SK-N-DZ (cell line): ENCODE measurements at places on chromosomes 11 and 22.

GRCh38 chr22:30843245-30843644 lies 125.3 kb downstream of the MORC2 start:
- no peak for DNase-seq

- no peak for DNase-seq
Observed at GRCh38 chr11:66692446-66692845, 14.8 kb upstream of the RBM4B start.

- DNase-seq, result no peak
Observed at GRCh38 chr11:70483917-70484316, 85.6 kb downstream of the CTTN start.

DNA sequence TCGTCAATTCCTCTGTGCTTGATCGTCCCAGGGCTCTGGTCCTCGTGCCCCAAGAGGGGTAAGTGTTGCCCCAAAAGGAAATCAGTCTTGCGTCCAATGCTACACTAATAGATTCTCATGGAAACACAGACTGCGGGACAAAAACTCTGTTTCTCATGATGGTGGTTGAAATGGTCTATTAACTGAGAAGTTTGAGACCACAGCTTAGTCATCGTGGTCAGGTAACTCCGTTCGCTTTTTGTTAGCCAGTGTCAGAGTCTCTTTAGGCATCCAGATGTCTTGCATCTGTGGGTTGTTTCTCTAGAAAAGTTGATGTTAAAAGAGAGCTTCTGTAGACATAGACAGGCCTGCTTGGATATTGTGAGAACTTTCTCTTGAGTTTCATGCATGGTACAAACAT lies 104.6 kb upstream of the SORL1-AS1 start:
- no peak for DNase-seq

GRCh38 chr22:25366408-25366807 lies 147.0 kb downstream of the CRYBB2 start:
- DNase-seq, result no peak

DNA sequence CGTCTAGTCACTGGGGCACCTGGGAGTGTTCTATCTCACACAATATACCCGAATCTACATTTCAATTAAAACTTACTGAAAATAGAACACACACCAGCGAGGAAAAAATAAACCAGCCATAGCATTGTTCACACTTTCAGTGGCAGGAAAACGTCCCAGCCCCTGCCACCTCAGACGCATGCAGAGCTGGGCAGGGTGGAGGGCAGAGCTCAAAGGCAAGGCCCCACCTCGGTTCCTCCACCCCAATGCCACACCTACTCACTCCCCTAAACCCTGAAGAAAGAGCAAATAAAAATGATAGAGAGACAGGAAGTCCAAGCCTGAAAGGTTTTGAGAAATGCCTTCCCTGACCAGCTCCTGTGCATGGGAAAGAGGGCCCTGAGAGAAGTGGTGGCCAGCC lies 14.8 kb downstream of the B3GNT6 start:
- DNase-seq, result no peak

GRCh38 chr22:27445881-27446280 lies 355.7 kb downstream of the MN1 start:
- no peak for DNase-seq

DNA sequence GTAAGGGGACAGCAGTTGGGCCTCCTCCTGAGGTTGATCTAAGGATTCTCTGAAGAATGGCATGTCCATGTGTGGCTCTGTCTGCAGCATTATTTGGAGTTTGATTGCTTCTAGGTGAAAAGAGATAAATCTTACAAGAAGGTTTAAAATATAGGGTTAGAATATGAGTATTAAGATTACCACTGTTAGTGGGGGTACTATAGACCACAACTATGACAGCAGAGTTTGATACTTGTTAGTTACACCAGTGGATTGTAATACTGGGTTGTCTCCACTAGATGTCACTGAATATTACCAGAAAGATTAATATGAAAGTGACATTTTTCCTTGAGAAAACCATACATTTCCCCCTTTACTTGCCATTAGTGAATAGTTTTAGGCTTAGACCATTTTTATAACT lies 47.9 kb downstream of the ZNF280B start:
- DNase-seq, result peak; percentile 29

- no peak for DNase-seq
Observed at GRCh38 chr11:45828996-45829395, 18.3 kb upstream of the CRY2 start.

DNA sequence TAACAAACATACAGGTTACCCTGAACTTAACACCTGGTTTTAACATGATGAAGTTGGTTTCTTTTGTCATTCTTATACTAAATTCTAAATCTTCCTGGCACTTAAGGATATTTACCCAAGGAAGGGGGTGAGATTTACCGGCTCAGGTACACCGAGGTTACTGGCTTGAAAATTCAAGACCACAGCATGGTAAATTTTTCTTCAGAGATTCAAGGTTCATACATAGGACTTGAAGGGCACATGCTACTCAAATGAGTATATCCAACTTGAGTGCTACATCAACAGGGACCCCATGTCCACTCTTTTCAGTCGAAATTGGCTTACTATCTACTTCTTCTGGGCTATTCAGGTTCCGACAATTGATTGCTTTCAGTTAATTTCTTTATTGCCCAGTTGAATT lies 12.7 kb downstream of the SERPING1 start:
- DNase-seq, result no peak

- DNase-seq, result no peak
Observed at GRCh38 chr11:130391711-130392110, 36.7 kb downstream of the ADAMTS8 start.

DNA sequence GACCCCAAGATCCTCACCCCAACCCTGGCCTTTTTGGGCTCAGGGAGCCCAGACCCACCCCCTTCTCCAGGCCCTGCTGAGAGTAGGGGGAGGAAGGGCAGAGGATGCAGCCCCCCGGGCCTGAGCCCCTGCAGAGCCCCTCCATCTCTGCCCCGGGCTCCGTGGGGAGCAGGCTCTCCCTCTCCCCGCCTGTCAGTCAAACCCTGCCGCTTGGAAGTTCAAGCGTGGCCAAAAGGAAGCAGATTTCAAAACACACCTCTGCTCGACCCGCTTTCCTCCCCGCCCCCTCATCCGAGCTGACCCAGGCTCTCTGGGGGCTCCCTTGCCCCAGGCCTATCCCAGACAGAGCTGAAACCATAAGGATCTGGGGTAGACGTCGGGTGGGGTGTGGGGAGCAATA lies 39.0 kb upstream of the CD82 start:
- no peak for DNase-seq

DNA sequence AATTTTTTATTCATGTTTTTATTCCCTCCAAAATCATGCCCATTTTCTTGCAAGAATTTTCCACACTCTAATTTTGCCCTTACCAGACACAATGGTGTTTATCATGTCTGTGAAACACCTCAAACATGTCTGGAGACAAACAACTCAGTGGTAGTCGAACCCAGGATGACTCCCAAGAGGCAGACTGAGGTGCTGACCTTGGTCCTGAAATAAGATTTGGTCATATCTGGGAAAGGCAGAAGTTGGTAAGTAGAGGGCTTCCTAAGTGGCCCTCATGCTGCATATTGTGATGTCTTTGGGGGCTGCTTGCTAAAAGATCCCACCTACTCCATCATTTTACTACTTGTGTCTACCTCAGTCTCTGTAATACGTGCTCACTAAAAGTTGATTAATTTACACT lies 369.4 kb upstream of the ISX start:
- no peak for DNase-seq

GRCh38 chr11:64919627-64920026 lies 2.6 kb upstream of the ATG2A start:
- no peak for DNase-seq

DNA sequence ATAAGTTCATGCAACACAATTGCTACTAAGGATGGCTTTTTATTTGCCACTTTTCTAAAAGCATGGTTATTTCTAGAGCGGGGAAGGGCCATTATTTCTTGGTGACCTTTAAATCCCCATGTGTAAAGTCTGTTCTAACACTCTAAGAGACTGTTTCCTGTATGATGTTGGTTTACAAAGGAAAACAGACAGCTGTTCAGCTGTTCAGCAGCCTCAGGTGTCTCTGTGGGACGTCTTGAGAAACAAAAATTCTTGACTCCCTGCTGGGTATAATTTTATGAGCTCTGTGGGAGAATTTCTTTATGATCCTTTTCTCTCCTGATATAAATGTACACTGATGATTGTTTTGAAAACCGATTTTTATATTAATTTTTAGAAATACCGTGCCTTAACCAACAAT lies 13.9 kb downstream of the MUC15 start:
- no peak for DNase-seq

- no peak for DNase-seq
Observed at GRCh38 chr11:67438158-67438902, 848 bp upstream of the PTPRCAP start.

- no peak for DNase-seq
Observed at GRCh38 chr11:114109206-114110090, 49.9 kb downstream of the ZBTB16 start.

DNA sequence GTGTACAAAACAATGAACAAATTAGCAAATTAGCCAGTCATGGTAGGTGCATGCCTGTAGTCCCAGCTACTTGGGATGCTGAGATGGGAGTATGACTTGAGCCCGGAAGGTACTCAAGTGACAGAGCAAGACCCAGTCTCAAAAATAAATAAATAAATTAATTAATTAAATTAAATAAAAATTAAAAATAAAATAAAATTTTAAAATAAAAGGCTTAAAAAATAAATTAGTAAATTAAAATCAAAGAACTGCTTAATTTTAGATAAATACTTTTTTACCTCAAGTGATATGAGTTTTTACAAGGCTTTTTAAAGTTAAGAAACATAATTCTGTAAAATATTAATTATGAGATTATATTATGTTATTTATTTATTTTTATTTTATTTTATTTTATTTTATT lies 50.9 kb upstream of the TSPAN18 start:
- no peak for DNase-seq

- DNase-seq, result no peak
Observed at GRCh38 chr11:13333456-13333957, 55.9 kb downstream of the BMAL1 start.
